ENCODE measurements at places on chromosomes 1 and 21.
A peak's percentile ranks its signal among the peaks of the same experiment; 100 is the strongest.

GRCh38 chr1:172653015-172653709 is 5.7 kb upstream of the FASLG start:
- no peak for DNase-seq

DNA sequence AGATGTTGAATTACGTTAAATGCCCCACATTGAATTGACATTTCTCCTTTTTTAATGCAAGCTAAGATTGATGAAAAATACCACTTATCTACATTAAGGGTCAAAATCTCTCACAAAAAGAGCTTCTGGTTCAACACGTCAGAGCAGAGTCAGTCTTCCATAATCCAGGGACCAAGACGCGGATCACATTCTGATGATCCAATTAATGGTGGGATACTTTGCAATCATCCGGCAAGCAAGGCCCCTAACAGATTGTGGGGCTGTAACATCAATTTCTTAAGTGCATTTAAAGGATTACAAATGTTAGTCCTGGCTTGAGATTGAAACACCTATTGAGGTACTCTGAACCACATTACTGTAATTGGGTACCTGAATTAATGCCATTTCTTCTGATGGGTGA is 120.2 kb upstream of the ESRRG start:
- no peak for DNase-seq

DNA sequence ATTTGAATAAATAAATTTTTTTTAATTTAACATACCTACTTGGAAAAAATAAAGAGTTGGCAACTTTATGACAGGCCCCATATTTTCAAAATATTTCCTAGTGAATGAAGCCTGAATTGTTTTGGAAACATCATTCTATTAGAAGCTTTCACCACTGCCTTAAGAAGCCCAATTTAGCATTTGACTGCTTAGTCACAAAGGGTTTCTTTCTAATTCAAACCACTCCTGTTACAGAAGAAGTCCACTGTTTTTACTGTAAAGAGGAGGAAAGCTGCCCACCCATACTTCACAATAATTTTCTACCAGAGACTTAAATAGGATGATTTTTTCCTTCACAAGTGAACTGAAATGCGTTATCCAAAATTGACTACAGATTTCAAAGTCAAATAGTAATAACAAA is 534.6 kb upstream of the PTBP2 start:
- no peak for DNase-seq

DNA sequence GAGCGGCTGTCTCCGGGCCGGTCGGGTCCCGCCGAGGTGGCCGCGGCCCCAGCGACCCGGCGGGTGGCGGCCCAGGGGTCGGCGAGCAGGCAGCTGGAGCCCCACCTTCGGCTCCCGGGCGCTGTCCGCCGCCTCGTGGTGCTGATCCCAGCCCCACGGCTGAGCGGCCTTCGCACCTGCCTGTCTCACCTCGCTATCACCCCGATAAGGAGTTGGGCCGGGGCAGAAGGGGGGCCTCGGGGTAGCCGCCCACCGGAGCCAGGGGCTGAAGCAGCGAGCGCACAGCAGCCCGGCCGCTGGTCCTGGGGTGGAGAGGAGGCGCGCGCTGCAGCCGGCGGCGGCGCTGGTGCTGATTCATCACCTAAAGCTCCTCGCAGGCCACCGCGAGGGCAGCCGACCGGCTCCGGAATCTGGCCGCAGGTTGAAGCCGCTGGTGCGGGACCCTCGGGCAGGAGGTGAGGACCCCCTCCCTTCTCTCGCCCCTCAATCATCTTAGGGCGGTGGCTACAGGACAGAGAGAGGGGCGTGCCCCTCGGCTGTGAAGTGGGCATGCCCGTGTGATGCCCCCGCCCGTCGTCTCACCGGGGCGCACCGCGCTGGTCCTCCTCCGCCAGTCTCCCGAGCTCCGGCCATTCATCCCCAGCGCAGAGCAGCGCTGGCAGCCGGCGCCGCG is 575 bp downstream of the TRIM67 start:
- peak; percentile 13 for DNase-seq

DNA sequence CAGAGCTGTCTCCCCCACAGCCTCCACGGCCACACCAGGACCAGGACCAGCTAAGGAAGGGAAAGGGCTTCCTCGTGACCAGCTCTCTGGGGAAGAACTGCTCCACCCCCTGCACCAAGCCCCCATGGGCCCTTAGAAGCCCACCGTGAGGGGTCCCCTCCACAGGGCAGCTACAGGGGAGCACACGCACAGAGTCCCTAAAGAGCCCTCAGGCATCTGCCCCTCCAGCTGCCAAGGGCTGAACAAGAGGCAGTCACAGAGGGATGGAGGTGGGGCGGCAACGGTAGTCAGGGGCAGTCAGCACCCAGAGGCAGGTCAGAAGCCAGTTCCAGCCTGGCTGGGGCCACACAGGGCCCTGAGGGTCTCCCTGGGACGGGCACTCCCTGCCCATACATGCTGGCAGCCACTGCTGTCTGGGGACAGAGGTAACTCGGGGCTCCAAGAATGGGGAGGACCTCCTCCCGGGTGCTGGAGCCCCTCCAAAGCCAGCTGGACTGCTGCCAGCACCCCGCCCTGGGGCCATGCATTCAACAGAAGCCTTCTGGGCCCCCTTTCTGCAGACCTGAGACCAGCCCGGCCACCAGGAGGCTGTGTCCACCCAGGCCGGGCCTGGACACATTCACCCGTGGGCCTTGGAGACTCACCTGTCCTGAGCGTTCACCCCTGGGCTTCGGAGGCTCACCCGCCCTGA is 18.7 kb downstream of the SLC19A1 start:
- DNase-seq: no peak

GRCh38 chr1:54581621-54582035 is 33.6 kb downstream of the ACOT11 start:
- no peak for DNase-seq

DNA sequence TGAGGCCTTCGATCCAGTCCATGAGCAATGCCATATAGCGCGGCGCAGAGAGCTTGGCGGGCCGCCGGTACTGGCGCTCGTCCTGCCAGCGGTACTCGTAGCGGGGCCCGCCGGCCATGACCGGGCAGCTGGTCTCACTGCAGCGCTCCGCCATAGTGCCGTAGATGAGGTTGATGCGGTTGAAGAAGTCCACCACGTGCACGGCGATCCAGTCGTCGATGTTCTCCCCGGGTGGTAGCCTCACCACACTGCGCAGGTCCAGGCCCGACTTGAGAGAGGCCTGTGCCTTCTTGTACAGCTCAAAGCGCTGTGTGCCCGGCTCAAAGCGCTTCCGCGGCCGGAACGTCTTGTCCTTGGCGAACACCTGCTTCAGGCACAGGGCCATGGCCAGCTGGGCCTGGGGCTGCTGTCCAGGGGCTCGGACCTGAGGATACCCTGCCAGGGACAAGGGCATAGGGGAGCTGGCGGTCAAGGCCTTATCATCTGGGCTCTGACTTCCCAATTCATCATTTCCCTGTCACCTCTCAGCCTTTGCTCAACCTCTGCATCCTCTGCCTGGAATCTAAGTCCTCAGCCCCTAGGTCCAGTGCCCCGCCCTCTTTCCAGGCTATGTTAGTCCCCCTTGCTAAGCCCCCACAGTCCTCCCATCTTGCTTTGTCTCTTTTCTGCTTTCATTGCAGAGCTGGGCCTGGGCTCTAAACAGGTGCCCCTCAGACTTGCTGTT is 3.5 kb downstream of the MOB3C start:
- no peak for DNase-seq

DNA sequence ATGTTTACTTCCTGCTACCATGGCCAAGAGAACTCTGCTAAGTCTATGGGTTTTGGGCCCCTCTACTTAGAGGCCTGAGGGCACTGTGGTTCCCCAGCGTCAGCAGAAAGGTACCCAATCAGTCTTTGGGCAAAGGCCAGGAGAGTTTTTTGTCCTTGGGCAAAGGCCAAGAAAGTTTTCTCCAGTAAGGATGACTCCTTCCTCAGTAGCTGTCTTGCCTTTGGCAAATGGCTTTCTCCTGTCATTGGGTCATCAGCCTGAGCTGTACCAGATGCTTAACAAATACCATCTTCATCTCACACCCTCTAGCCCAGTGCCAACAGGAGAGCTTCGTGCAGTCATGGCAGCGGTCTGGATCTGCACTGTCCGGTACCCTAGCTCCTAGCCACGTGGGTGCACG is 199.3 kb upstream of the TMEM51 start:
- DNase-seq: no peak

GRCh38 chr21:45973475-45974072 is 8.0 kb upstream of the COL6A1 start:
- peak; percentile 80 for DNase-seq

GRCh38 chr1:66439031-66439740 is 94.8 kb upstream of the SGIP1 start:
- DNase-seq: no peak

- DNase-seq: no peak
These were observed 261.1 kb downstream of the SIPA1L2 start for GRCh38 chr1:232368821-232369321.

DNA sequence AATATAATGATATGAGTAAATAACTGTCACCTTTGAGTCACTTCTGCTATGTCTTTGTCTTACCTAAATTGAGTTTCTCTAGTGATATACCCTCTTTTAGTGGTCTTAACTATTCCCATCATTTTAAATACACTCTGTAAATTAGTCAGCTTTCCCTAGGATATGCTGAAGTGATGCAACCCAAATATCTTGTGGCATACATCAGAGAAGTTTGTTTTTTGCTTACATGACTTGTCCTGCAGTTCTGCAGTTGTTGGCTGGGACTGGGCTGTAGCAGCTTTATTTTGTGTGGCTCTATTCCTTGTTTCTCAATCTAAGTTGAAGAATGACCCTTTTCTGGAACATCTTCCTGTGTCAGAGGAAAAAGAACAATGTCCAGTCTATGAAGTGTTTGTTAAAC is 76.4 kb downstream of the TTC3 start:
- DNase-seq: no peak

DNA sequence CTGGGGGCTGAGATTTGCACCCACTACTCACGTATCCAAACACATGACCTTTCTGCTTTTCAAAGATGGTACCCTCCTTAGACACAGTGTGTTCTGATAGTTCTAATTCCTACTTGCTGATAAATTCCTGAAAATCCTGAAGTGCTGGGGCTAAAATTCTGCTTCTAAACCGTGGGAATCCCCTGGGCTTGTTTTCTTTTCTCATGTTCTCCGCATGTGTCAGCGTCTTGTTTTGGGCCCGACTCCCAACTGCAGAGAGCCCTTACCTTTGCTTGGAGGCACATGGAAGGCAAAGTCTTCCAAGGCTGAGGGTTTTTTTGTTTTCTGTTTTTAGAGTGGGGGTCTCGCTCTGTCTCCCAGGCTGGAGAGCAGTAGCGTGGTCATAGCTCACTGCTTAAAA is 27.2 kb downstream of the PSMG1 start:
- DNase-seq: no peak

DNA sequence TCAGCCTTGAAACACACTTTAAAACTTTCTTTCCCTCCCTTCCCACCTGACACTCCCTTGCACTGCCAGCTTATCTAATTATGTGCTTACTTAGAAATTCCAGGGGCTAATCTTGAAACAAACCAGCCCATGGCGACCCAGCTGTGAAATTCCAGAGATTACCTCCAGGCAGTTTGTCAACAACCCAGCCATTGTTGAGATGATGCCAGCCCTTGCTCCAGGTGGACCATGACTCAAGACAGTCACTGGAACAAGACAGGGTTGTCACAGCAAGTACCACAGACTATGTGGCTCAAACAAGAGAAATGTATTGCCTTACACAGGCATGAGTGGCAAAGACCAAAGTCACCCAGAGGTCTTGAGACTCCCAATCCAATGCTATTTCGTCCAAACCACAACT is 7.9 kb downstream of the FYB2 start:
- no peak for DNase-seq

DNA sequence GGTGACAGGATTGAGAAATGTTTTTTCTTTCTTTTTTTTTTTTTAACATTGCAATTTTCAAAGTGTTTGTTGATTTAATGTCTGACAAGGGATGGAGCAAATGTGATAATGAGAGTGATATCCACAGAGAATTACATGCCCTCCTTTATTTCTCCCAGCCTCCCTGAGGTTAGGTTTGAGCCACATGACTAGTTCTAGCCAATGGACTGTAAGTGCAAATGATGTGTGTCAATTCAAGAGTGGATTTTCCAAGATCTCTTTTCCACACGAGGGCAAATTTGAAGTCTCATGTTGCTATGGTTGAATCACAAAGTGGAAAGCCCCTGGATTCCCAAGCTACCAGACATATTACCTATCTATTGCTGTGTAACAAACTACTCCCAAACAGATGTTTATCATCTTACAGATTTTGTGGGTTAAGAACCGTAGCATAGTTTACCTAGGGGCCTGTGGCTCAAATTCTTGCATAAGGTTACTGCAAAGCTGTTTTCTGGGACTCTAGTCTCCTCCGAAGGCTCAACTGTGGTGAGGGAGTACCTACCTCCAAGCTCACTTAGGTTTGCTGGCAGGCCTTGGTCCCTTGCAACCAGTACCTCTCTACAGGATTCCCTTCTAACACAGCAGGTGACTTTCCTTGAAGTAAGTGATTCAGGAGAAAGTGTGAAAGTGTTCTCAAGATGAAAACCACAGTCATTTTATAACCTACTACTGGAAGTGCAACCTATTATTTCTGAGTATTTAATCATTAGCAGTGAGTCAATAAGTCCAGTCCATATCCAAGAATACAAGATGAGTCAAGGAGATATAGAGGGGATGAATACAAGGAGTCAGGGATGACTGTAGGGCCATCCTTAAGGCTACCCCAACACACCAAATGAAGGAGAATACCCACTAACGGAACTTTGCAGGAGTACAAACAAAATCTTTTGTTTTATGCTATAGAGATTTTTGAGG is 533.6 kb downstream of the PTPRC start:
- no peak for DNase-seq

DNA sequence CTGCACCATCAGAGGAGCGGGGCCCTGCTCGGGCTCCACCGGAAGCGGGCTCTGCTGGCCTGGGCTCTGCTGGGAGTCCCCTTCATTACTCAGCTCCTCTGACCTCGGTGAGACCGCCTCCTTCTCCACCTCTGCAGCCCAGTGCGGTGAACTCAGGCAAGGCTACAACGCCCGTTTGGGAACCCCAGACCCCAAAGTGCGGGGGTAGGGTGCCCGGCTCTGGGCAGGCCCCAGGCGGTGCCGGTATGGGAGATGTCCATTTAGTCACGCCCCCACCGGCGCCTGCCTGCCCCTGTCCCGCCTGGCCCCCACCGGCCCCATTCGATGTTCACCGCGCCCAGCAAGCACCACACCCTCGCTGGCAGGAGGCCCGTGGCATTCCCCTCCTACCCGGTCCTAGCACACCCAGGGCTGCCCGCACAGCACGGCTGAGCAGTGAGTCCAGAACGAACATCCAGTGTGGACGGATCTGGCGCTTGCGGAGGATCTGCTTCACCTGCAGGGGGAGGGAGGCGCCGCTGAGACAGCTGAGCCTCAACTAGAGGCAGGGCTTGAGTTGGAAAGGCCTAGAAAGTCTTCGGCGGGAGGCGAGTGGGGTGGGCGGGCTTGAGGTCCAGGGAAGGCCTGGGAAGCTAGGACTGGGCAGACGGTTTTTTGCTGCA is 10.0 kb downstream of the MAP3K6 start:
- DNase-seq: no peak

GRCh38 chr1:223355699-223356098 is 8.3 kb downstream of the SUSD4 start:
- DNase-seq: no peak

GRCh38 chr1:165228676-165229075 is 127.8 kb downstream of the LMX1A start:
- no peak for DNase-seq
